ENCODE measurements at places on chromosomes 12 and 14. TPM values are rescaled to one million over a fixed set of nuclear protein-coding genes. Genes with fewer than 3 reads are reported as not detected.

The ZC2HC1C gene
- total RNA-seq, result not detected

The LBHD2 gene
- not detected for total RNA-seq

The TRPV4 gene
- total RNA-seq, result not detected

The OAS2 gene
- not detected for total RNA-seq

The KRT72 gene
- total RNA-seq, result not detected

The SERPINA4 gene
- total RNA-seq, result not detected

The TIMELESS gene
- 33.3 TPM for total RNA-seq

The CELA1 gene
- not detected for total RNA-seq

The SLC5A8 gene
- total RNA-seq, result not detected

The FAM222A gene
- 9.0 TPM for total RNA-seq

The TMEM263 gene
- 32.0 TPM for total RNA-seq

The PAH gene
- not detected for total RNA-seq

The UNC79 gene
- total RNA-seq, result 0.44 TPM

The KCNH3 gene
- total RNA-seq, result 1.7 TPM

The PKP2 gene
- total RNA-seq, result 6.5 TPM

The CPM gene
- not detected for total RNA-seq

The PMCH gene
- not detected for total RNA-seq

The DTX1 gene
- total RNA-seq, result 5.8 TPM

The GPR68 gene
- total RNA-seq, result 0.55 TPM

Measured in G401 (cell line).